ENCODE measurements at places on chromosomes 6 and 20.

DNA sequence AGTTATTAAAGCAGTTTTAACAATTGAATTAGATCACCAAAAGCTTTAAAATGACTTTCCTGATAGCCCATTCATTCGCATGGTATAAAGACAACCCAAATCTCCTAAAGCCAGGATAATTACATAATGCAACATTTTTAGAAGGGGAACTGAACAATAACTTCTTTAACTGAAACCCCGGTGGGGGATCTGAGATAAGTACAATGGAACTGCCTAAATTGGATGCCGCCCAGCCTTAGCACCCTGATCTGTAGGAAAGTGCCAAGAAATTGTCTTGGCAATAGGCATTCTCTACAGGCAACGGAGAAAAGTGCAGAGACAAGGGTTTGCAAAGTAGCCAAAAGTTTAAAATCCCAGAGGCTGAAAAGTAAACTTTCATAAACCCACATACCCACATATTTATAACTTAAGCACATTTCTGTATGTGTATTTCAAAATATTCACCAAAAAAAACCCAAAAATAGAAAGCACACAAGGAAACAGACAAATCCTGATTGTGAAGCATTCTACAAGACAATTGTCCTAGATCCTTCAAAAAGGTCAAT lies 98.8 kb upstream of the BEND6 start:
- DNase-seq = no peak

GRCh38 chr20:49814057-49814694 lies 1.5 kb downstream of the SLC9A8 start:
- no peak for DNase-seq

DNA sequence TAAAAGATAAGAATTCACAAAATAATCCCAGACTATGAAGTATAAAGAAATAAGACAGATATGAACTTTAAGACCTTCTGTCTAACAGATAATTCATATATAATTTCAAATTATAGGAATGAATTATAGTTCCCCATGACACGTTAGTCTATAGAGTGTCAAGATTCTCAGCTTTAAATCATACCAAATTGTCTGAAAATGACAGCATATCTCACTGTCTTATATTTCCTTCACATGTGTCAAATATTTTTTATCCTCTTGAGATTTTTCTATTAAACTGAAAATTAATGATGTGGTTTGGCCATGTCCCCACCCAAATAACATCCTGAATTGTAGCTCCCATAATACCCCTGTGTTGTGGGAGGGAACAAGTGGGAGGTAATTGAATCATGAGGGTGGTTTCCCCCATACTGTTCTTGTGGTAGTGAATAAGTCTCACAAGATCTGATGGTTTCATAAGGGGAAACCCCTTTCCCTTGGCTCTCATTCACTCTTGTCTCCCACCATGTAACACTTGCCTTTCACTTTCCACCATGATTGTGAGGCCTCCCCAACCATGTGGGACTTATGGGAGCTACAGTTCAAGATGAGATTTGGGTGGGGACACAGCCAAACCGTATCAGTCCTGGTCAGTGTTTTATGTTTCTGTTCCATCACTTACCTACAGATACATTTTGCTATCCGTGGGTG lies 825.3 kb upstream of the GJE1 start:
- DNase-seq = no peak

GRCh38 chr6:84758486-84758885 lies 5.9 kb downstream of the TBX18 start:
- no peak for DNase-seq

DNA sequence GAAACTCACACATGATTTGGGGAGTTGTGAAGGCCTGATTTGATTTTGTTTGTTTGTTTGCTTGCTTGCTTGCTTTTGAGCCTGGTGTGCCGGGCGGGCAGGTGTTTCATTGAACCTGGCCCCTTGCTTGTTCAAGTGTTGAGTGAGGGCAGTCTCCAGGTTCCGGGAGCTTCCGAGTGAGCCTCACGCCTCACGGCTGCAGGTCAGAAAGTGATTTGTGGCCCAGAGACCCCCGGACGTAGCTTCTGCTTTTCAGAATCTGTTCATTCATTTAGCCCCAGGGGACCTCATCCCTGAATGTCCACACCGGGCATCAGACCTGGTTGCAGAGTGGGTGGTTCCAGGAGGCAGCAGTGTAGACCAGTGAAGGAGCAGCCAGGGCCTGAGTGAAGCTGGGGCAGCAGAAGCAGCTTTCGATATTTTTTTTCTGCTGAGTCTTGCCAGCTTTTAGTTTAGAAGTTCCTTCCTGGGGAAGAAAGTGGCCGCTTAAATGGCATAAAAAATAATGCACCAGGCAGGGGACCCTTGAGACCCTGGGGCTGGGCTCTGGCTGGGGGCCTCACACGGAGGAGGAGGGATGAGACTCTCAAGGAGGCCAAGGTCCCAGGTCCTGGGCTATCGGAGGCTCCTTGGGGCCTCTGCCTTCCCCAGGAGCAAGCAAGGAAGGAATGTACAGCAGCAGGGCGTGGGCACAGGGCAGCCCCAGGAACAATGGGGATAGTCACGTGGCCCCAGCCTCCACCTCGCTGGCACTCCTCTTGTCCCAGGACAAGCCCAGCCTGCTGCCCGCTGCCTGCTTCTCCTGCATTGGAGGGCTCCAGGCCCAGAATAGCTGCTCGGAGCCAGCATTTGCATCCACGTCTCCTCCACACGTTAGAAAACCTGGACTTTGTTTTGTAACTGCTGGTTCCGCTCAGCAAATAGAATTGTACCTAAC lies 89.2 kb upstream of the BHLHE23 start:
- no peak for DNase-seq

- no peak for DNase-seq
Observed at GRCh38 chr6:37013516-37014491, 8.3 kb downstream of the FGD2 start.

DNA sequence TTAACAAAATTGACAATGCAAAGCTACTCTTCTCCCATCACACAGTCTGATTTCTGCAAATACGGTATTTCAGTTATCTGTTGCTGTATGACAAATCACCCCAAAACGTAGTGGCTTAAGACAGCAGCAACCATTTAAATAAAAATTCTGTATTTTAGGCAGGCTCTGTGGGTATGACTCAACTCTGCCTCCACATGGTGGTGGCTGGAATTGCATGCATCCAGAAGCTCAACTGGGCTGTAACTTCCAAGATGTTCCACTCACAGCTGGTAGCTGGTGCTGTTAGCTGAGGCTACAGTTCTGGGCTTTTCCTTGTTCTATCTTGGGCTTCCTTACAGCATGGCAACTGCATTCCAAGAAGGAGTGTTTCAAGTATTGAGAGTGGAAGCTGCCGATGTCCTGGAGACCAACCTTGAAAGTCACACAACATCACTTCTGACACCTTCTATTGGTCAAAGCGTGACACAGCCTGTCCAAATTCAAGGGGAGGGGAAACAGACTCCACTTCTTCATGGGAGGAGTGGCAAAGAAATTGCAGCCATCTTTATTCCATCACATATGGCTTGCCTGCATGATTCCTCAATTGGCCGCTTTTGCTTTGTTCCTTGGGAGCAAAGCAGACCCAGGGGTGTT lies 39.7 kb upstream of the TULP1 start:
- peak; percentile 13 for DNase-seq

- no peak for DNase-seq
Observed at GRCh38 chr6:157814883-157815282, 8.2 kb upstream of the SNX9 start.

DNA sequence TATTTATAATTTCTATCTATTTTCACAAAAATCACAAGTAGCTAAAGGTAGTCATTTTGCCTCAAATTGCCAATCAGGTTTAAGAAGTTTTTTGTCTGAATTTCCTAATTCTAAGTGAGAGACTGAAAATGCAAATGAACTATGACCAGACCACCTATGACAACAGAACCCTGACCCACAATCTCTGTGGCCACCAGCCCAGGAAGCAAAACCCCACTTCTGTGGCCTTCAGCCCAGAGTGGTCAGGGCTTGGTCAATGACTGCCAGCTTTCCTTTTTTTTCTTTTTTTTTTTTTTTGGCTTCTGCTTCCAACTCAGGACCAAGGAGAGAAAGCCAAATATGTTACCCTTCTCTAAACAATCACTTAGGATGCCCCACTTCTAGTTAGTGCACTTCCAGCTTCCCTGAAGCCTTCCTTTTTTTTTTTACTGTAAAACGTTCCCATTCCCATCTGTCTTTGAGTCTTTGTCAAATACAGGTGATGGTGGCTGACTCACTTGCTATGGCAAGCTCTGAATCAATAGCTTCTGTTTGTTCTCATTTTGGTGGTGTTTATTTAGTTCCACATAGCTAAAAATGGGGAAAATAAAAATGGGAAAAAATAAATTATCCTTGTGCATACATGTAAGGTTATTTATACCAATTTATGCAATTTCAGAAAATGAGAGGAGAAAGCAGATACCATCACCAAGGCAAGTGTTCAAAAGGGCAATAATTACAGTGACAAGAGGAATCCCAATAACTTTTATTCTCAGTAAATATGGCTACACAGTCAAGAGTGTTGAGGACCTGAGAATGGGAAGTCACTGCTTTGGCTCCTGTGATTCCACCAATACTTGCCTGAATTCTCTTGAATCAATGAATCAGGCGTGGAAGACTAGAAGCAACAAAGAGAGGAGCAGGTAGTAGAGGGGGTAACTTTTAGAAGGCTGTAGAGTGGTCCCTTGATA lies 170.3 kb upstream of the PDE7B start:
- DNase-seq = no peak

- DNase-seq = no peak
Observed at GRCh38 chr6:99119109-99120031, 171.6 kb upstream of the FBXL4 start.

DNA sequence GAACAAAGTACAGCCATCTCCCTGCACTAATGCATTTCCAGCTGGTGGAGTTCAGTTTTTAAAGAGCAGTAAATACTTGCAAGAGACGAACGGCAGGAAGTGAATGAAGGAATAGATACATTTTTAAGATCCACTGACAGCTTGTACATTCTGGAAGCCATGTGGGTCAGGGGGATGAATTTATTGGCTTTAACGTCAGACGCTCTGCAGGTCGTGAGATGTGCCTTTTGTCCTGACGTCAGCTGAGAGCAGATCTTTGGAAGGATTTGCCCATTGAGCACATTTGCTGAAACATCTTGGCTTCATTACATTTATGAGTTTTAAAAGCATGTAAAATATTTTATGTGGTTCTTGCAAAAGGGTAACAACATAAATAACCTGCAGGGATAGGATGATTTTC lies 29.5 kb upstream of the SALL4 start:
- no peak for DNase-seq

GRCh38 chr6:126002755-126003679 lies 16.7 kb downstream of the TRMT11 start:
- DNase-seq = no peak

GRCh38 chr20:57882451-57883161 lies 172.8 kb upstream of the PMEPA1 start:
- DNase-seq = no peak

- DNase-seq = no peak
Observed at GRCh38 chr6:147035886-147036285, 168.3 kb upstream of the STXBP5 start.

- DNase-seq = no peak
Observed at GRCh38 chr6:11318835-11319813, 86.7 kb upstream of the NEDD9 start.

GRCh38 chr20:11305406-11305805 lies 612.3 kb upstream of the BTBD3 start:
- no peak for DNase-seq

DNA sequence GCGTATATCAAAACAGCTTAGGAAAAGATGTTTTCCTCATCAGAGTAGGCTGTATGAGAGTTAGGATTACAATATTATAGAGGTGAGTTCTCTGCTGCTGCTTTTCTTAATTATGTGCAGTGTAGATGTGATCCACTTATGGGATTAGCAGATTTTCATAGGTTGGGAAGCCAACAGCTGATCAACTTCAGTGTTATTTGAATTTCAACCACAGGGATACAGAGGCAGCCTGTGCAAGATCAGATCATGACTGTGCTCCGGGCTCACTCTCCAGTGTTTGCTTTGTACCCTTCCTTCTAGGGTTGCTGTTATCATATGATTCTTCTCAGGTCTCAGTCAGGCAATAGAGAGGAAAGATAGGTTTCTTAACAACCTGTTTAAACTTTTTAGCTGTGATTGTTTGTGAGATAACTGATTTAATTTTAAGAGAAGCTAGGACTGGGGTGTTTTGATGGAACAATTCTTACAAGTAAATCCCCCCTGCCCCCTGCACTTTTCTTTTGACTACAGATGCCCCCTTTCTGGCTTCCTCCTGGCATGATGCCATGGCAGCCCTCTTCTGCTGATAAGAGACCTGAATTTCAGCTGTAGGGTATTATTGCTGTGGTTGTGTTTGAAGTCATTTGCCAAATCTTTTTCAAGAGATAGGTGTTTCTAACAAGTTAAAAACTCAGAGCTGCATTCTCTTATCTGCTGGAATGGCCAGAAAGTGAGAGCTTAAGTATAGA lies 8.5 kb downstream of the RNF8 start:
- no peak for DNase-seq

DNA sequence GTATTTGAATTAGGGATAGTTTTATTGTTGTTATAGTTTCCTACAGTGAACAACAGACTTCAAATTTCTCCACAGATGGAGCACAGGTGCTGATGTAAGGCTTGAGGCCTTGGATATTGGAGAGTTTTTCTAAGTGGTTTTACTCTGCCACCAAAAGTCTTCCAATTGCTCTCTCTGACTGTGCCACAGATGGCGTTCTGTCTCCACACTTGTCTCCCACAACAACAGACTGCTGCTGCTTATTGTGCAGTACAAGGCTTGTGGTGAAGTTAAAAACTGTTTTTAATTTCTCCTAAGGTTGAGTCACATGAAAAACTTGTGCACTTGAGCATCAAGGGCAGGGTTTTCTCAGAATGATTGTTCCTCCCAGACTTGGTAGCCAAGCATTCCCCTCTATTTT lies 460.9 kb upstream of the KHDRBS2 start:
- DNase-seq = no peak

- no peak for DNase-seq
Observed at GRCh38 chr20:22904905-22905304, 130.2 kb upstream of the SSTR4 start.

DNA sequence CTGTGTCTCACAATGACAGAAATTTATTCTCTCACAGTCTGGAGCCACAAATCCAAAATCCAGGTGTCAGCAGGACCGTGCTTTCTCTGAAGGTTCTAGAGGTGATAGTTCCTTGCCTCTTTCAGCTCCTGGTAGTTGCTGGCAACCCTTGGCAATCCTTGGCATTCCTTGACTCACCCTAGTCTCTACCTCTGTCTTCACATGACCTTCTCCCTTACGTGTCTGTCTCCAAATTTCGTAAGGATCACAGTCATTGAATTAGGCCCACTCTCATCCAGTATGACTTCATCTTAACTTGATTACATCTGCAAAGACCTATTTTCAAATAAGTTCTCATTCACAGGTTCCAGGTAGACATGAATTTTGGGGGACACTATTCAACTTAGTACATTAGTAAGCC lies 143.1 kb downstream of the CEP57L1 start:
- no peak for DNase-seq

GRCh38 chr6:163579880-163580295 lies 165.4 kb downstream of the QKI start:
- DNase-seq = no peak

DNA sequence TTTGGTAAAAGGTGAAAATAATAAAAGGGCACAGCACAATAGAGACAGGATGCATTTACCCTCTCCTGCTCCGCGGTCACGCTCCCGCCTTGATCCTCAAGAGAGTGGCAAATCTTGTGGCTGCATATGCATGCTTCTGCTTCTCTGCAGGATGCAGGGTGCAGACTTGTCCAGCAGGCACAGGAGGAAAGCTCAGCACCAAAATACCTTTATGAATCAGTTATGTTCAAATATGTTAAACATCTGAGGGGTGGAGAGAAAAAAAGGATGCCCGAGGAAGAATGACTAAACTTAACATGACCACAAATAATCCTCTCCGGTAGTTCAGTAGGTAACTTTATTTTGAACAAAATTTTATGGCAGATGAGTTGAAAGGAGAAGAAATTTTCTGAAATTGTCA lies 366.1 kb upstream of the SOX4 start:
- no peak for DNase-seq
